ENCODE measurements at places on chromosomes 2 and 18.

GRCh38 chr18:44624052-44624451 lies 56.6 kb upstream of the SETBP1 start:
- no peak for DNase-seq

GRCh38 chr2:112626604-112627059 lies 19.1 kb upstream of the SLC20A1 start:
- DNase-seq = peak; percentile 67

DNA sequence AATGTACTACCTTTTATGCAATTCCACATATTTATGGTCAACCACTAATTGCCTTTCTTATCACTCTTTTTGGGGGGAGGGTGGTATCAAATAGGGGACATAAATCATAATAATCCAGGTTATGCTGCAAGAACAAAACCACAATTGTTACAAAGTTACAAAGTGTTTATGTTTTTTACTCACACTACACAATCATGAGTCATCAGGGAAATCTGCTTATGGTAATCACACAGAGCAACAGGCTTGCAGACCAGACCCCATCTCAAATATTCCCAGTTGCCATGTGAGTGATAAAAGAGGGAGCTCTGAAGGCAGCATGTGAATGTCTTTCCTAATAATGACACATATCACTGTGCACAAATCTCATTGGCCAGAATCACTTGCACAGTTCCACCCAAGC lies 304.7 kb upstream of the TMEFF2 start:
- no peak for DNase-seq

- no peak for DNase-seq
These were observed 44.9 kb downstream of the CPO start for GRCh38 chr2:206984206-206984605.

GRCh38 chr2:112658839-112659667 lies 13.3 kb downstream of the SLC20A1 start:
- no peak for DNase-seq

GRCh38 chr2:98824256-98825019 lies 93.5 kb upstream of the MGAT4A start:
- no peak for DNase-seq

GRCh38 chr18:864872-865273 lies 39.8 kb upstream of the ADCYAP1 start:
- peak; percentile 71 for DNase-seq

DNA sequence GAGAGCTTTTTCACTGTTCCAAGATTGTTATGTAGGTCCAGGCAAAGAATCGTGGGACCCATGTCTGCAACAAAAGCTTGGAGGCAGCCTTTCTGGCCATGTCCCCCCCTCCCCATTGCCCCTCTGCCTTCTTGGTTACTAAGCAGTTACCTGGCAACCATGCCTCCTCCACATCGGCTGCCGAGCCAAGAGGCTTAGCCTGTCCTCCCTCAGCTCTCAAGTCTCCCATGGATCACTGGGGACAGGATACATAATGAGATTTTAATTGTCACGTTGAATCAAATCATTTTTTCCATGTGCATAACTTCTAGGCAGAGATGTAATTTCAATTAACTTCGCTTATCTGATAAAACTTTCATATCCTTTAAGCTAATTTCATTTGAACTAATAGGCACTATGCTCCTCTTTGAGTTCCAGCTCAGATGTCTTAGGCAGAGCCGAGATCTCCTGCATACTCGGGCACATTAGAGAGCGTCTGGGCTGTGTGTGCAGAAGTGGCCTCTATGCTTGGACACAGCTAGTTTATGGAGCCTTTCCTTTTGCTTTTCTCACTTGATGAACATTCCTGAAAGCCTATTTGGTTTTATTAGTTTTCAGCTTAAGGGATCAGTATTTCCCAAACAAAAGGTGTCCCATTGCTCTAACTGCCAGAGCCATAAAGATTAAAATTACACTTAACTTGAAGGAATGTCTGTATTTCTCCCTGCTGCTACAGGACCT lies 80.7 kb downstream of the LYPD1 start:
- DNase-seq = no peak

DNA sequence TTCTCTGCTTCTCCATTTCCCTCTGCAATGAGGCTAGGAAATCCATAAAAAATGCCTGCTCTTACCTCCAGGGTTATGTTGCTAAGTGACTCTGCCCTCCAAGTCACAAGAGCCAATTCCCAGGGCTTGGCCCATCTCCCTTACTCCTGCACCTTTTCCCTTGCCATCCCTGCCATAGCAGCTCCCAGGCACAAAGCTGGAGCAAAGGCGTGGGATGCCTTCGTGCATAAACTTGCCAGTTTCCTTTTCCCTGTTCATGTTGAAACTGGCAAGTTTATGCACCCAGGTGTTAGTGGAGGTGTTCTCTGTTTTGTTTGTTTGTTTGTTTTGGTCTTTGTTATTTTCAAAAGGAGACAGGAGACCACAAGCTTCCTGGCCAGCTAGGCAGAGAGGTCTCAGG lies 195.1 kb downstream of the ACKR3 start:
- no peak for DNase-seq

DNA sequence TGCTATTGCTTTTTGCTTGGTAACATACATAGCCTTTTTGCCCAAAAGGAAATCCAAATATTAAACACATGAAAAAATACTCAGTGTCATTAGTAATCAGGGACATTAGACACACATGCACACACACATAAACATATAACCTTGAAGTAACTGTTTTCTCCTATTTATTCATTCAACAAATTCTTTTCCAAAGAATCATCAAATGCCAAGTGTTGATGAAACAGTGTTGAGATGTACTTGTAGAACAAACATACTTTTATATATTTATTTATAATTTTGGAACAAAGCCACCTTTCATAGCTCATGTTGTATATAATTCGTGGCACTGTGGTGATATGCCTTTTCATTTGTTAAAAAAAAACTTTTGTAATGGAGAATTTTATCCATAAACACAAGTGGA lies 81.0 kb downstream of the APLF start:
- no peak for DNase-seq

DNA sequence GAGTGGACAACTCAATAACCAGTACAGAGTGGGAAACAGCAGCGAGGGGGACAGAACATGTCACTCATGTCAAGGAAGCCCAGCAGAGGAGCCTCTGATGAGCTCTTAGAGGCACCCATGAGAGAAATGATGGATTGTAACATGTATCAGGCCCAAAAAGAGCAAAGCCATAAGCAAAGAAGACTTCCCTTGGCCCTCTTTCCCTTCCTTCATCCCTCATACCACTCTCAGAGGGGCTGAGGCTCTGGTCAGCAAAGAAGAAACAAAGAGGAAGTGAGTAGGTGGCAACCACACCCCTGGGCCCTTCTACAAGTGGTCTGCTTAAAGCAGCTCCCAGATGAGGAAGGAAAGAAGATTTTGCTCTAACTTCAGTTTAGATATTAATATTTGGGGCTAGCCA lies 112.8 kb downstream of the CDC42EP3 start:
- no peak for DNase-seq

GRCh38 chr2:176763130-176763529 lies 449.5 kb upstream of the HNRNPA3 start:
- DNase-seq = no peak

- peak; percentile 13 for DNase-seq
These were observed 557 bp upstream of the E2F6 start for GRCh38 chr2:11466307-11467128.

- no peak for DNase-seq
These were observed 51.3 kb upstream of the ZNF397 start for GRCh38 chr18:35189510-35189909.

DNA sequence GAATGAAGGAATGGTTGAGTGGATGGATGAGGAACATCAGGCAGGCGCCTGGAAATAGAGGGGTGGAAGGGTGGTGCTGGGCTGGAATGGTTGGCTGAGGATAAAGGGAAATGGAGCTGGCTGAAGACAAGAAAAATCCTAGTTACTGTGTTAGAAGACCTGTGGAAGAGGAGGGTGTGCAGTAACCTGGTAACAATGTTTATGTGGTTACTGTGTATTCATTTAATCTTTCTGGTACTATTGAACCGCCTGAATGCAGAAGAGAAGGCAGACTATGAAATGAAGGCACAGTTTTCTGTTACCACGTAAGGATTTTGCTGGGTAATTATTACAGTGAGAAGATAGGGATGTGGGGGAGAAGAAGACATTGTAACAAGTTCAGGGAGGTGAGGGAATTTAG lies 110.3 kb upstream of the MGAT5 start:
- DNase-seq = no peak

- no peak for DNase-seq
These were observed 31.4 kb upstream of the NRP2 start for GRCh38 chr2:205650931-205651330.

GRCh38 chr2:66446941-66447340 lies 12.0 kb downstream of the MEIS1 start:
- DNase-seq = no peak

DNA sequence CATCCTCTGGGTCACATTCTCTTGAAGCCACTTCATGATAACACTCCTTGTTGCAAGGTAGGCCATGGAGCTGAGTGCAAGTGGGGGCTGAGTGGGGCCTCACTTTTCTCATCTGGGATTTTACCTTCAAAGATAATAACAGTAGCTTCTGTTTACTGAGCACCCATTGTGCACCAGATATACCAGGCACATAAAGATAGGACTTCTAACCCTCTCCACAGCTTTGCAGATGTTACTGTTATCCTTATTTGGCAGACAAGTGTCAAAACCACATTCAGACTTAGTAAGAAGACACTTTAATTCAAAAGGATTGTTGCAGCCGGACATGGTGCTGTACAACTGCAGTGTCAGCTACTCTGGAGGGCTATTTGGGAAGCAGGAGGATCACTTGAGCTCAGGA lies 12.8 kb upstream of the FAM136A start:
- no peak for DNase-seq

DNA sequence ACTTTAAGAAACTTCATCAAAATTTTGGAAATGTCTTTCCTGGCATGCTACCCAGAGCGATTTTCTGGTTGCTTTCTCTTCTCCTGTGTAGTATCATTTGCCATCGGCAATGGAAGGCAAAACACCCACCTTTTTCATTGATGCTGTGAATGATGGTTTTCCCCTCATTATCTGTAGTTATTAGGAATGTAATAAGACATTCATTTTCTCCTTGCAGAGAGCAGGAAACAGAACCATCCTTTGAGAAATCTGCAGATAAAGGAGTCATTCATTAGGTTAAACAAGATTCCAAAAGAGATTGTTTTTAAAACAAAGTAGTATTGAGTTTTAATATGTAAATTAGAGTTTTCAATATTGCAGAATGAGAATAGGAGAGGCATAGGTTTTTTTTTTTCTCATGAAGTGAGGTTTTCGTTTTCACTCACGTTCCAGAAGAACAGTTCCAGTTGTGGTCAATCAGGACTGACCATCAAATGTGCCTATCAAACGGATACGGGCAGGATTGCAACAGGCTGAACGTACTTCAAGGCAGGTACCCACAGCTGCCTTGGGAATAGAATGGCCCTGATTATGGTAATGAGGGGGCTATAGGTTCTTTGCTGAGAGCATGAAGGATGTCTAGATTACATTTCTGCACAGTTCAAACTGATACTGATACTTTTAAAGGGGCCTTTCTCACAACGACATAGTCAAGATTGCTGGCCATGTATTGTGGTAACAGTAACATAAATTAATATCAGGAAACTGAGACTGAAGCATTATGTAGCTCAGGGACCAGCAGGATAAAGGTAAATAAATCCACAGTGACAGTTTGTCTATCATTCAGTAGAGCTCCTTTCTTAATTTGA lies 49.8 kb upstream of the PLA2R1 start:
- no peak for DNase-seq

GRCh38 chr2:106156305-106157296 lies 37.5 kb downstream of the UXS1 start:
- DNase-seq = no peak

Data from activated CD4-positive, alpha-beta T cell treated with anti-CD3 and anti-CD28 coated beads, Interleukin-2, Interleukin-4, amounts not matched to agents 100 ng/mL and 50 ng/mL, durations not matched to agents 16 hours and 8 hours (primary cell).